Daoy (cell line): ENCODE measurements at places on chromosomes 7 and 10. TPM values are rescaled to one million over a fixed set of nuclear protein-coding genes. Genes with fewer than 3 reads are reported as not detected.

AGAP4 gene
- total RNA-seq: 3.2 and 3.6 TPM in 2 replicates

PDE1C gene
- 20.4 and 24.2 TPM in 2 replicates for total RNA-seq

VSTM2A gene
- total RNA-seq: 0.23 TPM in 1 of 2 replicates, not detected in the other

HKDC1 gene
- total RNA-seq: 0.69 and 0.89 TPM in 2 replicates

UCN3 gene
- total RNA-seq: not detected in 2 replicates

SEMA3C gene
- total RNA-seq: 63.5 and 123 TPM in 2 replicates
